Sigmoid colon (tissue), 7 donors: ENCODE measurements at places on chromosomes 2 and 18. TPM values are rescaled to one million over a fixed set of nuclear protein-coding genes. Genes with fewer than 3 reads are reported as not detected.

- DNase-seq: no peak
Measured at GRCh38 chr2:190409616-190410015, 1.5 kb downstream of the MFSD6 start.

- DNase-seq: no peak
Measured at GRCh38 chr2:196537311-196537710, 102.2 kb upstream of the CCDC150 start.

DNA sequence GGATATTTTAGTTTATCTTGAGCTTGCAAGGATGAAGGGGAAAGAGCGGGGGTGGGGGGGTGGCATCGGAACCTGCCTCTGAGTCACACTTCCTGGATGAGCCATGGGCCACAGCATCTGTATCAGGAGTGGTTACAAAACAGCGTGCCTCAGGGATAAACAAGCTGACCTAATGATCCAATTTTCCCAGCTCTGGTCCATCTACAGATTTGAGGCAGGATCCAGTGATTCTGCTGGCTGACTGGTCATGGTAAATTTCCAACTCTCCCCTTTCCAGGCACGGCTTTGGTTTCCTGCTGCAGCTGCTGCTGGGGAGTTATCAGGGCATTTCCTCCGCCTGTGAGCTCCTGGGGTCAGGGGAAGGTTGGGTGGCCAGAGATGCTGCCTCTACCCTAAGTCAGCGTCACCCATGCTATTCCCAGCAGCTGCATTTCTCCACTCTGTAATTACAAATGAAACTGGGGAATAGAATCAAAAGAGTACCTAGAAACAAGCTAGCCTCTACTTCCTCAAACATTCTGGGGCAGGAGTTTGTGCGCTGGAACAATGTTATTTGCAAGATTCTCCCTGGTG, 4.7 kb upstream of the HPCAL1 start:
- peak; percentile 86 for DNase-seq

GRCh38 chr2:24269265-24269664, 91.1 kb downstream of the ITSN2 start:
- no peak for DNase-seq

DNA sequence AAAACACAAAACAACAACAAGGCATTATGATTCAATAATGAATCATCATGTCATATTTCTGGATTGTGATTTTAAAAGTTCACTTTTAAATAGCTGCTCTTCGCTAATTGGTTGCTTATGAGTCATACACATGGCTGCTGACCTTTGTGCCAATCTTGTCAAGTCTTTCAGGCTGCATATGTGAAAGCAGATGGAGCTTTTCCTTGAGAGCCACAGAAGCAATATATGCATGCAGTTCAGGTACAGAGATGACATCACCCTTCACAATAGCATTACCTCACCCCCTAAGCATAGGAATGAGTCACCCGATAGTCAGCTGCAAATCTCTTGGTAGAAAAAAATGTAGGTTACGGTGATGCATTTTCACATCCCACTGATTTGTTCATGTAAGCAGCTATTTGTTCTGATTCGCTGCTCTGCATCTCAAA, 27.2 kb downstream of the EIF2AK3 start:
- no peak for DNase-seq

DNA sequence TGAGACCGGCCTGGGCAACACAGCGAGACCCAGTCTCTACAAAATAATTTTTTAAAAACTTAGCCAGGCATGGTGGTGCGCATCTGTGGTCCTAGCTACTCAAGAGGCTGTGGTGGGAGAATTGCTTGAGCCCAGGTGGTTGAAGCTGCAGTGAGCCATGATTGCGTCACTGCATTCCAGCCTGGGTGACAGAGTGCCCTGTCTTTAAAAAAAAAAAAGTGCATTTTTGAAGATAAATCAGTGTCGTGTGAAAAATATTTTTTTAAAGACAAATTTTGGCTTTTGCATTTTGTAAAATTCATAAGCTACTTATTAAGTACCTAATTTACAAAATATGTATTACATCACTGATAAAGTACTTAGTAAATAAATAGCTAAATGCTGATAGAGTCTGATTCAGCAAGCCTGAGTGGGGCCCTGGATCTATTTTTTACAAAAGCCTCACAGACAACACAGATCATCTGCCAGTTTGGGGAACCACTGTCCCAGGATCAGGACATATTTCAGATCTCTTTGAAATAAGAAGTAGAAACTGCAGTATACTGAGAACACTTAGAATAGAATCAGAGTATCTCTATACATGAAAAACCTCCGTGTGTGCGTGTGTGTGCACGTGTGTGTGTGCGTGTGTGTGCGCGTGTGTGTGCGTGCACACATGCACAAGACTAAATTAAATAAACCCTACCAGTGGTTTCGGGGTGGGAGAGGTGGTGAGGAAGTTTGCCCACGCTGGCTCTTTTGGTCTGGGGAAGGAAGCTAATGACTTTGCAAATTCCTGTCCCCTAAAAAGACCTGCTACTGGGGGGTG, 61.6 kb downstream of the AAK1 start:
- no peak for DNase-seq

- no peak for DNase-seq
Measured at GRCh38 chr2:39728941-39729351, 50.1 kb downstream of the THUMPD2 start.

DNA sequence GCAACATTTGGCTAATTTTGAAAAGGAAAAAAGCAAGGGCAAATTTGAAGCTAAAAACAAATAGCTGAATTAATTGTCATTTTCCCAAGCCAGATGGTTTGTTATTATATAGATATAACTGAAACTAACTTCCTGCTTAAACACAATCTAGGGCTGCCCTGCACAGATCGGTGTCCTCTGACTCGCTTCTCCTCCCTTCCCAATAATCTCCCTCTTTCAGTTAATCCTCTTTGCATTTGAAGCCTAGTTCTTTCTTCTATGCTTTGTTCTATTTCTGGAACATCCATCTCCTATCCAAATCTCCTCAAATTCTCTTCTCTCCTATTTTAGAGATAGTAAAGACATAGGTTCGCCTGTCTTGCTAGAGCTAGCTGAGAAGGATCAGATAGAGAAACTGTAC, 328.1 kb downstream of the SLC8A1 start:
- DNase-seq: no peak

DNA sequence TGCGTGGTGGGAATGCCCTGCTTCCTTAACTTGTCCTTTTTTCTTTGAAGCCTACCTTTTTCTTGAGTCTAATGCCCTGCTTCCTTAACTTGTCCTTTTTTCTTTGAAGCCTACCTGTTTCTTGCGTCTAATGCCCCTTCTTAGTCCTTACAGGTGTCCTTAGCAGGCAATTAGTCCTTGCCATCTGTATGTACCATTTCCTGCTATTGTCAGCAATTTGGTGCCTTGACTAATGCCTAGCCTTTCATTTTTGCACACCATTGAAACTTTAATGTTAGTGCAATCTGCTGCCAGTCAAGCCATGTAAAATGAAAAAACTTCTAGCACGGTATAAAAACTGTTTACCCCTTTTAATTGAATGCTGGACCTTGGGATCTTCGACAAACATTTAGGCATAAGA, 4.3 kb downstream of the KDM3A start:
- no peak for DNase-seq

DNA sequence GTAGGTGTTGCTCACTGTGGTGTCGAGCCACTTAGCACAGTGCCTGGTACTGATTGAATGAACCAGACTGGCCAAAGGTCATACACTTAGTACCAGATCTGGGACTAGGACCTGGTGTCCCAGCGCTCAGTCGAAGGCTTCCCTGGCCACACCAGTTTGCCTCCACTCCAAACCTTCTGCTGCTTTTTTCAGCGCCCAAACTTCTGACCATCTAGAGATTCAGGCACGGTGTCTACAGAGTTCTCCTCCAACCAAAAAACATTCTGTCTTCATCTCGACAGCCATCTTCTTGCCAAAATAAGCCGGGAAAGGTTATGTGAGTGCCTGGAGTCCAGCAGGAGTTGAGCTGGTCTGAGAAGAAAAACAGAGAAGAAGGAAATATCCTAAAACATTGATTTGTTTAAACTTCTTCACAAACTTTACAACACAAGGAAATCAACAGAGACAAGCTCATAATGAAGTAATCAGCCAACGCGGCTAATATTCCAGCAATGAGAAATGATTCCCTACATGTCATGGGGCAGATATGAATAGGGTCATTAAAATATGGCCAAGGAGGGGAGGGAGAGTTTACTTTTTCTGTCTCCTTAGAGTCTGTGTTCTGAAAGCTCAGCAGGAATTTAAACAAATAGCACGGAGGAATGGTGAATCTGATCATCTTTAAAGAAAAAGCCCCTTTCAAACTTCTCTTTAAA, 2.3 kb upstream of the GLI2 start:
- DNase-seq: no peak

DNA sequence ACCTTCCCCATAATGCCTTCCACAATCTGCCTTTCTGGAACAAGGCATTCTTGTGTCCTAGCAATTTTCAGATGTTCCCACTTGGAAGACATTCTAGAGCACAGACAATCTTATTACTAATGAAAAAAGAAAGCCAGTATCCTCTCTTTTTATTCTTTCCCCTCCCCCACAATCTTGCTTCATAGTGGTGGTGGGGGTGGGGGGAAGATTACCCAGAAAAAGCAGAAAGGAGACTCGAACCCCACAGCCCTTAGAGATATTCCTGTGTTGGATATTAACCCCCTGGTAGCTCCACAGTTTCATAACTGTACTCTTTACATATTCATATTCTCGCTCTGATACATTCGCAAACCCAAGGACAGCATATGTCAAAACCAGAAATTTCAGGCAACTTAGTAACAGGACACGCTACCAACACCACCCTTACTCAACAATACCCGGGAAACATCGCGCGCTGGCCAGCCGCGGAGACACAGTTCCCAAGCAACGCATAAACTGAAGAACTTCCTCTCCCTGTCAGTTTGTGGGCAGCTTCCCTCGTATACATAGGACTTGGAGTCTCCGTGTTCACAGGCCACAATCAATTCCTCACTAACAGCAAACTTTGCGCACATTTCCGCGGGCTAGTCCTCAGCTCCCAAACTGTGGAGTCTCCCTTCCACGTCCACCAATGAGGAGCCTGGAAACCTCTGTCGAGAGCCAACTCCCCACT, 793 bp downstream of the NR4A2 start:
- DNase-seq: peak; percentile 91

- peak; percentile 48 for DNase-seq
Measured at GRCh38 chr2:232483311-232483922, 4.2 kb downstream of the ECEL1 start.

DNA sequence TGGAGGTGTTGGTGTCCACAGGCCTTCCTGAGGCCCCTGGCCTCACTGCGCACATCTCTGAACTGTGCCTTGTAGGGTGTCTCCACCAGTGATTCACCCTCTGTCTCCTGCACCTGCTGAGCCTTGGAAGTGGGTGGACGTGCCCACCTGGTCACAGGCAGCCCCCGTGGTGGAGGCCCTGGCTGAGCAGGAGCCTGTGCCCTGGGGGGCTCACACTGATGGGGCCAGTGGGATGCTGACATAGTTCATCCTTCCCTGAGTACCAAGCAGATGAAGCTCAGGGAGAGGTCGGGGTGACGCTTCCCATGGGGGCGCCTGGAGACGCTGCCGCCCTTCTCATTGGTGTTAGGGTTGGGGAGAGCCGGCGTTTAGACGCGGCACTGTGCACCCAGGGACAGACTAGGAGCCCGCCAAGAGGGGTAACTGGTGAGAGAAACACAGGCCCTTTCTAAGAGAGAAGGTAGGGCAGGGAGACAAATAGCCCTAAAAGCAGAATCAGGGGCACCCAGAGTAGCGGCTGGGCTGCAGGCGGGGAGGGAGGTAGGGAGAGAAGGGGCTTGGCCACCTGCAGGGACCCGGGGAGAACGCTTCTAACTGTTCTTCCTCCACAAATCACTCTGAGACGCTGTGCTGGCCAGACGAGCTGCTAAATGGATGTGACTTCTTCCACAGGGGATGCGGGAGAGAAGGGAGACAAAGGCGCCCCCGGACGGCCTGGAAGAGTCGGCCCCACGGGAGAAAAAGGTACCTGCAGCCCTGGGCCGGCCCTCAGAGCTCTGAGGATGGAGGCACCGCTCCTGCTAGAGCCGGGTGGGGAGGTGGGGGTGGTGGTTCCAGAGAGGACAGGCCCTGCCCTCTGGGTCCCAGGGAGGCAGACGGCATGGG, 18.0 kb downstream of the COLEC11 start:
- DNase-seq: peak; percentile 50

- no peak for DNase-seq
Measured at GRCh38 chr2:25305775-25306174, 36.0 kb downstream of the DNMT3A start.

DNA sequence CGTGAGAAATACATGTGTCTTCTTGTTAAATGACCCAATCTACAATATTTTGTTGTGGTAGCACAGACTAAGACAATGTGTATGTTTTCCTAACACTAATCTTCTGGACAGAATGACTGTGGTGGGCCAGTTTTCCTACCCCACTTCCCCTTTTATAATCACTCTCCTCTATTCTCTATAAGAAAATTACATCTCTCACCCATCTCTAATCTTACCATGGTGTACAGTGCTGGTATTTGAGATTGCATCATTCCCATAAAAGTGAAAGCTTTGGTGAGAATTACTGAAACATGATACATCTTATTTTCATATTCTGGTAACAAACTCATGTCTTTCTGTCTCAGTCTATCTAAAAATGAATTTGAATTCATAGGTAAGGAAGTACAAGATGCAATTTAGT, 40.5 kb downstream of the CAVIN2 start:
- DNase-seq: no peak

GRCh38 chr2:120747281-120747680, 11.6 kb downstream of the GLI2 start:
- no peak for DNase-seq

DNA sequence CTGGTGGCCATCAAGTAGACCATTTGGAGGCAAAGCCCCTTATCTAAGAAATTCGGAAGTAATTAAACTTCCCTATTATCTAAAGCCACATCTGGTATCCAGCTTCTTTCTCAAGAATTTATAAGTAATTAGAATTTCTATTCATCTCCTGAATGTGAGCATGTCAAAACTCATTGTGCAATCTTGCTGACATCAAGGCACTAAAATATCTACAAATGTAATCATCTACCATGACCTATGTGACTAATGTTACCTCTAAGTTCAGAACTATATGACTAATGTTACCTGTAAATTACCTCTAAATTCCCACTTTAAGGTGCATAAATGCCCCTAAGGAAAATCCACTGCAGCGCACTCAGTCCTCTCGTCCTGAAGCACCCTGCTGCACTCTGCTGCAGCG, 773.0 kb downstream of the CPS1 start:
- no peak for DNase-seq

DNA sequence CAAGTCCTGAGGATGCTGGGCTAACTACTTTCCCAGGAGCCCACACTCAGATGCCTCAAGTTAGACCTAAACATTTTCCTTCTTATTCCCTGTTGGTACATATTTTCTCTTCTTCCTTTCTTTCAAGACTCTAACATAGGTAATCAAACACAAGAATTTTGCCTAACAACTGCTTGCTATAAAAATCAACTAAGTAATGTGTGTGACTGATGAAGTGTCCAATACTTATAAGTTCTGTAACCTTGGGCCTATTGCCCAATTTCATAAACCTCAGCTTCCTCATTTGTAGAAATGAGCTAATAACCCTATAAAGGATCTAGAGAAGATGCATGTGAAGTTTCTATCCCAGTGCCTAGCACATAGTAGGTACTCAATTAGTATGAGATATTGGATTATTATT, 31.6 kb upstream of the PIK3C3 start:
- DNase-seq: no peak

The NT5DC4 gene
- not detected for total RNA-seq

The SLC66A3 gene
- total RNA-seq: 71.7 TPM

The C2orf72 gene
- 0.36 TPM for total RNA-seq

The NR4A2 gene
- total RNA-seq: 2.6 TPM

The GKN1 gene
- not detected for total RNA-seq

The CELF4 gene
- total RNA-seq: 0.66 TPM

The CIB4 gene
- not detected for total RNA-seq

The DUSP19 gene
- total RNA-seq: 4.2 TPM

The UGT1A3 gene
- not detected for total RNA-seq

The MTCL1 gene
- total RNA-seq: 58.5 TPM

The FER1L5 gene
- total RNA-seq: not detected

The LYG1 gene
- 0.71 TPM for total RNA-seq

The ANXA4 gene
- total RNA-seq: 37.7 TPM
